ENCODE measurements at places on chromosomes 4 and X.

DNA sequence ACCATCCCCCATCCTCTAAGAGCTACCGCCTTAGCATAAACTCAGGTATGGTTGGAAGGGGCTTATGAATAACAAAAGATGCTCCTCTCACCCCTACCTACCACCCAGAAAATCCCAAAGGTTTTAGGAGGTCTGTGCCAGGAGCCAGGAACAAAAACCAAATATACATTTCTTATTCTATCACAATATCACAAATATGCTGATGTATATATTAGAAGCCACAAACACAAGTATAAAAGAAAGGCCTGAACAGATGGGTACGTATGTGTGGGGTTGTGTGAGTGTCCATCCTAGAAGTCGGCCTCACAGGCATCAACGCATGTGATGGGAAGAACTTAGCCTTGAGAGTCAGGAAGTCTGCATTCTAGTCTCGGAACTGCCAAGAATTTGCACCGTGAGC is 8.7 kb upstream of the ANXA5 start:
- DNase-seq: no peak

GRCh38 chr4:140255927-140256326 is 101.9 kb upstream of the MAML3 start:
- no peak for DNase-seq

GRCh38 chr4:140363558-140363957 is 9.9 kb upstream of the SCOC start:
- no peak for DNase-seq

DNA sequence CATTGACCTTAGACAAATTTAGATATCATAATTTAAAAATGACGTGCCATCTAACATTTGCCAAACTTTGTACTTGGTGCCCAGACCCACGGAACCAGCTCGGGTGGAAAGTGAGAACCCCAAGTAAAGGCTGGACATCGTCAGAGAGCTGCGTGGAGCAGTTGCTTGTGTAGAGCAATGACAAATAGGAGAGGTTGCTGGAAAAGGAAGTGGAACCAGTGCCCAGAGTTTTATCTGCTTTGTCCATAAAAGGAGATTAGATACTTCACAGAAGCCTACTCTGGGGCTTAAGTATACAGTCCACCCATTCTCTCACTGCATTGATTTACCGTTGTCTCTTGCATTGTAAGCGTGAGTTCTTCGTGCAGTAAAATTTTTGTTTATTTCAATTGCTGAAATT is 5.4 kb upstream of the TBC1D1 start:
- no peak for DNase-seq

- DNase-seq: no peak
These were observed 99.8 kb downstream of the LARP7 start for GRCh38 chr4:112736718-112737135.

DNA sequence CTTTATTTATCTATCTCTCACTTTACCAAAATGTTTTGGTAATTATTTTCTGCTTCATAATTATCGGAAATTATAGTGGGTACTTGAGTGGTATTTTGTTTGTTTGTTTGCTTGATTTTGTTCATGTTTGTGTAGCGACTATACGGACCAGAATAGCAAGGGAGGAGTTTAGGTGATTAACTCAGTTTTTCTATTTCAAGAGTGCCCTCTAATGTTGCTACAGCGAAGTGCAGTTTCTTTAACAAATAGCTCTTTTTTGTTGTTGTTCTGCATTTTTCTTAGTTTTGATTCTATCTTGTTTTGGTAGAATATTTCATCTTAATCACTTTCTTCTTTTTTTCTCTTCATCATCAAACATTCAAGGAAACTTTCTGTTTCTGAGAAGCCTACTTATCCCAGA is 40.8 kb upstream of the QRFPR start:
- no peak for DNase-seq

DNA sequence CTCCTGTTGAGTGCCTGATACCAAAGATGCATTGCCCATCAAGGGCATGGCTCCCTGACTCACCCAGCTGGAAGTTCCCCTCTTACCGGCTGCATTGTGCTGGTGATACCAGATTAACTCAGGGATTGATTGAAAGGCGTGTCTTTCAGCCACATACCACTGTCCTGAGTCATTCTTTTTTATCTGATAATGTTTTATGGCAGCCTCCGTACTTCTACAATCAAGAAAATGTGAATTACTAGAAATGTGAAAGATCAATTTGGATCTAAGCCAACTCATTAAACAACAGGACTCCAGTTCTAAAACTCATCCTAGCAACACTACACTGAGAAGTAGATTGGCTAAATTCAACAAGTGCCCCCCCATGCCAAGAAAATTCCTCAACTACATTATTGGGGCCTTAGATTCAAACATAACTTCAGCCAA is 40.0 kb downstream of the TXK start:
- DNase-seq: no peak

GRCh38 chr4:41384992-41385391 is 128.3 kb downstream of the UCHL1 start:
- DNase-seq: no peak

GRCh38 chr4:172169871-172170270 is 356.7 kb downstream of the GALNTL6 start:
- peak; percentile 5 for DNase-seq

DNA sequence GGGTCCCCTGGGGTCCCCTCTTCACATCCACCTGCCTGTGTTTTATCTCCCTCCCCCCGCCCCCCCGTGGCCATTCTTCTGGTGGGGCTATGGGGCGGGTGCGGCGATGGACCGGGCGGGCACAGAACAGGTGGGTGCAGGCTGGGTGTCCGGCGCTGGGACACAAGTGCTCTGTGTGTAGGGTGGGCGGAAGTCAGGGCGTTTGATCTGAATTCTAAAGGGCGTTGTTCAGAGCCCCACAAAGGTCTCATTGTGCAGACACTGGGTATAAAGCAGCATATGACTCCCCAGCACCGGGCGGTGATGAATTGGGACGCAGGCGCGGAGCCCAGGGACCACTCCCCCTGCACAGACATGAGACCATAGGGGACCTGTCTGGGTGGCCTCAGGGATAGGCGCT is at the start of gene GJB1:
Gene GJB1, plus strand, starts transcription at position 296 of the 400 bp plus-strand sequence. CDS start 484 bp downstream, outside the sequence.
- DNase-seq: no peak

DNA sequence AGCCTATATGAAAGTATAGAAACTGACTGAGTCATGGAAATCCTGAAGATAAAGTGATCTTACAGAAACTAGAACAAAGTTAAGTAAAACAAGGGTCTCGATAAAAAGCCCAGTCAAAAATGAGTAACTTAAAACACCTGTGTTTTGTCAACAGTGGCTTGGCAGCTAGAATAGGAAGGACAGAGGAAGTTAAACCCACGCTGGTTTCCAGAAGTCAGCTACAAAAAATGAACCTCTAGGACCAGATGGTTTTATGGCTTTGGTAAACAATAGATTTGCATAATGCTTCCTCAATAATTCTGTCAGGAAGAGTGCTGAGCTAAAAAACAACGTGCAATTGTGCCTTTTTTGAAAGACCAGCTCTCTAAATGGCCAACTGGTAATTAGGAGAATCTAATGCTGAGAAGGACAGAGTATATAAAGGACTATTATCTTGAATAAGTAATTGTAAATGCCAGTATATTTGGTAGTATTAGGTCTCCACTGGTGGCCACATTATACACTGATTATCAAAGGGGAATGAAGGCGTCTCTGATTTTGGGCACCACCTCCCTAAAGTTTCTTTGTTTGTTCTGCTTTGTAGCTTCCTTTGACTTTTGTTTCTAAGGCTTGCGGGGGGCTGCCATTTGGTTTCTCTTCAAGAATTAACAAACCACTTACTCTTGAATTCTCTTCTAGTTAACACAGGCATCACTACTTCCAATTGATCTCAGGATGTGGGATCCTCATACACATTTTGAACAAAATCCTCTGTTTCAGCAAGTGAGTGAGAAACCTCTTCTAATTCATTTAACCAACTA is 72.2 kb upstream of the PPP3CA start:
- no peak for DNase-seq

- DNase-seq: no peak
These were observed 8.8 kb downstream of the ADH5 start for GRCh38 chr4:99079625-99080295.

DNA sequence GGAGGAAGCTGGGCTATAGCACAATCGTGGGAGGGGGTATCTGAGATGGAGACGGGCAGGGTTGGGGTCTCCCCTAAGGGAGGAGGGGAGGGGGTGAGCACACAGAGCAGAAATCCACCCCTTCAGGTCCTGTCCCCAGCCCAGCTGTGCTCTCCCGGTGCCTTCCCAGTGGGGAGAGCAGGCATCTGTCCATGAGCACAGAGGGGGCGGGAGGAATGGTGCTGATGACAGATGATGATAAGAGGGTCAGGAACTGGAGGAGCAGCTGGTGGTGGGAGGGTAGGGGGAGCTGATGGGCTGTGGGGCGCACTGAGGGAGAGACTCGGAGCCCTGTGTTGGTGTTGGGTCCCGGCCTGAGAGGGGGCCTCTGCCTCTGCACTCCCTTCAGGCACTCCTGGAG is 8.6 kb downstream of the ATP2B3 start:
- DNase-seq: no peak

GRCh38 chr4:29559286-29559685 is 1160.9 kb upstream of the PCDH7 start:
- no peak for DNase-seq

DNA sequence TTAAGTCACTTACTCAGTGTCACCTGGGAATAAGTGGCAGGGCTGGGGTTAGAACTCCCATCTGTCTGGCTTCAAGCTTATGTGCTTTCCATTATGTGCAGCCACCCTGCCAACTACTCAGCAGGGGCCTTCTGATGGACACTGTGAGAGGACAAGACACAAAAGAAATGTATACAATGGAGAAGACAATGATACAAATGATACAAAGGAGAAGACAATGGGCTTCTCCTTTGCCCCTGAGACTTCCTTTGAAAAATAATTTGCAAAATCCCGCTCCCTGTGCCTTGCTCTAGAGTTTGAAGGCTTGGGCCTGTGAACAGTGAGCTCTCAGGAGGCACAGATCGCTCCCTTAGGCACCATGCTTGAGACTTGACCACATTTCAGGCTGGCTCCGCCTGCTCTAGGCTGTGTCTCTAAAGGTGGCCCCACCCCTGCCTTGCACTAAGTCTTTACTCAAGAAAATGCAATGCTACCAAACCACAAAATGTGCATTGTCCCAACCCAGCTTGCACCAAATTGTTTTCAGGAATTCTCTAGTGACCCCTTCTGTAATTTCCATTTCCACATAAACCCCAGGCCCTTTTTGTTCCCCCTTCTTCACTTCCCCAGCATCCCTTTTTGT is 27.1 kb upstream of the STX18 start:
- DNase-seq: no peak

GRCh38 chrX:110442635-110443034 is 84.0 kb downstream of the RTL9 start:
- no peak for DNase-seq

GRCh38 chr4:179467878-179468277 is 2025.6 kb upstream of the AGA start:
- no peak for DNase-seq

GRCh38 chr4:174919886-174920423 is 1.8 kb downstream of the ADAM29 start:
- no peak for DNase-seq

DNA sequence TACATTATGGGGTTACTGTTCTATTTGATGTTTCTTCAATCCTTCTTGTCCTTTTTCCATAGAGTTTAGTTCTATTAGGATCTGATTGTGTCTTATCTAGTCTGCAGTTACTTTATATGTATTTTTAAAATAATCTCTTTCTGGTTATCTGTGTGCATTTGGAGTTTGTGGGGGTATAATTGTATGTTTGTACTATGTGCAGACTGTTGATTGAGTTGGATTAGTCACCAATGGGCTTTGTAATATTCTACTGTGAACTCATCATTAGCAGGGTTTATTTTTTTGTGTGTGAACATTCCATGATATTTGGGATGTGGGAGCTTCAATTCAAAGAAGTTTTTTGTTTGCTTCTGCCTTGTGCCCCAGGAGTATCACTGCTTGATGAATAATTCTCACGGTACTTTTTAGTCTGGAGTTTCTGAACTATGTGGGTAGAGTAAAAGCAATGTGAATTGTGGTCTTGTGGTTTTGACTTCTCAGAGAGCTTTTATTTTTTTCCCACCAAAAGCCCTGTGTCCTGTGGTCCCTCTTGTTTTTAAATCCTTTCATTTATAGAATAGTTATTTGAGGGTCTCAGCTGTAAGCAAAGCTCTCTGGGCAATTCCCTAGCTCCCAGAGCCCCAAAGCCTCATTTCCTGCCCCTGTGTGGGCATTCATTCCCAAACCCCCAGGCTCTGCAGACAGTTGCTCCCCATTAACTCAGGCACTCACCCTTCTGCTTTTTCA is 127.8 kb downstream of the PHKA2 start:
- peak; percentile 20 for DNase-seq

GRCh38 chrX:111896148-111896547 is 20.2 kb downstream of the TRPC5OS start:
- no peak for DNase-seq

DNA sequence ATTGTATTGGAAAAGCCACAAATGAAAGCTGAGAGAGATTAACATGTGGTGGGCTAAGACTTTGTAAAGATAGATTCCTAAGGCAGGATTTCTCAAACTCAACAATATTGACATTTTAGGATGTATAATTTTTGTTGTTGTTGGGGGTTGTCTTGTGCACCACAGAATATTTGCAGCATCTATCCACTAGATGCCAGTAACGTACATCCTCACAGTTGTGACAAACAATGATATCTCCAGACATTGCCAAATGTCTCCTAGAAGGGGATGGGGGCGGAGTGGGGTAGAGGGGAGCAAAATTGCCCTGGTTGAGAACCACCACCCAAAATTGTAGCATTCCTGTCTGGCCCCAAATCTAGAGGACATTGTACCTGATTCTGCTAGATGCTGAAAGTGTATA is 14.7 kb upstream of the CBR4 start:
- no peak for DNase-seq

GRCh38 chr4:140042634-140043033 is 111.3 kb downstream of the MAML3 start:
- no peak for DNase-seq

GRCh38 chr4:154489558-154490233 is 1.9 kb downstream of the DCHS2 start:
- DNase-seq: no peak

GRCh38 chrX:52577464-52578173 is 60.8 kb upstream of the XAGE1B start:
- no peak for DNase-seq

DNA sequence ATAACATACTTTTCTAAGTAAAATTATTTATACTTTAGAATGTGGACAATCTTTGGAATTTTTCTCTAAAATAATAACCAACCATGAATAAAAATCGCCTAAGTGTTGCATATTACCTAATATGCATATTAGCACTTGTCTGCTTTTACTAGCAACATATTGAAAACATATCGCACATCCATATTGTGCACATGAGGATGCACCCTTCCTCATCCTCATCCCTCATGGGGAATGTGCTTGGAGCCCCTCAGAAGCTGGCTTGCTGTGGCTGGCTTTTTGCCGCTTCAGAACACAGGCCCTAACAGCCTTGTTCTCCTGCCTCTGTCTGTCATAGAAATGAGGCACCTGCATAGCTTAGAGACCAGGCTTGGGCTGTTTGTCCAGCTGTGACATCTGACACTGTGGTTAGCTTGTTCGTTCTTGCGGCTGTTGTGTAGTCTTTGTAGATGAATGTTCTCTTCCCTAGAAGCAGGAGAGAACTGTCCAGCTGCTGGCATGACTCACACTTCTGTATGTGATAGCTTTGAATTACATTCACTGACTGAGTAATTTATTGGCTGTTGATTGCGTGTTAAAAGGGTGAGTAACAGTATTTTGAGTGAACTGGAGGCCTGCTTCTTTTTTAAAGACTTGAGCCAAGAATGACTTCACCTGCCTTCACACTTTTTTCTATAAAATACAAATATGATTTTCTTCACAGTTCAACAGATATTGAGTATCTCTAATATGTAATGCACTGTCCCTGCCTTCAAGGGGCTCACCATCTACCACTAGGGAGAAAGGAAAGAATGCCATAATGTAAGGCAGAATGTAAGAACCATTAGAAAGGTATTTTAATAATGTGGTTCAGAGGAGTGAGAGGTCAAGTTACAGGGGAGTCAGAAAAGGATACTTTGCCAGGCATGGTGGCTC is 81.9 kb downstream of the HMGB2 start:
- peak; percentile 97 for DNase-seq
